ENCODE measurements at places on chromosomes 7 and 10.

GRCh38 chr10:35400595-35401268, 64.4 kb downstream of the CCNY start:
- no peak for DNase-seq

DNA sequence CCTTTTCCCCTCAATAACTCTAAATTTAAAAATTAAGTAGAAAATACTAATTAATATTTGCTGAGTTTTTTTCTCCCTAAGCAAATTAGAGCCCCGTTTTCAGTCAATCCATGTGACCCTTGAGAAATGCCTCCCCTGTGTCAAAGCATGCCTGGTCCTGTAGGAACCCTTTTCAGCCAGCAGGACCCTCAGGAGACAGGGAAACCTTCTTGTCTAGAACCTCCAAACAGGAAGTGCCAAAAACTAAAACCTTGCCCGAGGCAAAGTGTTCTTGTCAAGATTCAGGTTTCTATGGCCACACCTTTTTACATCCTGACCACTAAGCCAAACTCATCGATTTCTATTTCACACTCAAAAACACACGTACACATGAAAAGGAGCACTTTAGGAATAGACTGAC, 60.1 kb upstream of the NFE2L3 start:
- DNase-seq = peak; percentile 42

DNA sequence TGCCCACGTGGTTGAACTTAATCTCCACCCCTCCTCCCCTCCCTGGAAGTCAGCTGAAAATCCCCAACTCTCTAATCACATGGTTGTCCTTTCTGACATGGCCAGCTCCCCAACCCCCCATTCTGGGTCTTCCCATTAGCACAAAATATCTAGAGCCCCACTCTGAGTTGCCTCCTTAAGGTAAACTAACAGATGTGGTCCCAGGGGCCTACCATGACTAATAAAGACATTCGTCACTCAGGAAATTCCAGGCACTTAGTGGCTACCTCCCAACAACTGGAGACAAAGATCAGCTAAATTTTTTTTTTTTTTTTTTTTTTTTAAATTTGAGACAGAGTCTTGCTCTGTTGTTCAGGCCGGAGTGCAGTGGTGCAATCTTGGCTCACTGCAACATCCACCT, 21.1 kb downstream of the CCDC126 start:
- no peak for DNase-seq

DNA sequence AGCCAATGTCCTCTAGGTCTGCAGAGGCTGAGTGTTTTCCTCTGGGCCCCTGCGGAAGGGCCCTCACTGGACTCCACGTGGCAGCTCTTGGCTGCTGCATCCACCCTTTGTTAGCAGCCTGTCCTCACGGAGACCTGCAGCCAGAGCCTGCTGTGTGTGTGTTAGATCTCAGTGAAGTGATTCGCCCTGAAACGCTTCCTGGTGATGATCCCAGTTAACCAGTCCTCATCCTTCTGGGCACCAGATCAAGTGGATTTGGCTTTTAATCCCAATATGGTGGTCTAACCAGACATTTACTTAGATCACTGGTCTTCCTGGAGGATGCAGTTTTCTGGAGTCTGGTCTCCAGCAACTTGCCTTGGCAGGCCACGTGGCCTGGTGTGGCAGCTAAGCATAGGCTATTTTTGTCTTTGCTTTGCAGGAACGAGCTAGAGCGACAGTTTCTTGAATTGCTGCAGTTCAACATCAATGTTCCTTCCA, 39.5 kb upstream of the GJD4 start:
- DNase-seq = no peak

DNA sequence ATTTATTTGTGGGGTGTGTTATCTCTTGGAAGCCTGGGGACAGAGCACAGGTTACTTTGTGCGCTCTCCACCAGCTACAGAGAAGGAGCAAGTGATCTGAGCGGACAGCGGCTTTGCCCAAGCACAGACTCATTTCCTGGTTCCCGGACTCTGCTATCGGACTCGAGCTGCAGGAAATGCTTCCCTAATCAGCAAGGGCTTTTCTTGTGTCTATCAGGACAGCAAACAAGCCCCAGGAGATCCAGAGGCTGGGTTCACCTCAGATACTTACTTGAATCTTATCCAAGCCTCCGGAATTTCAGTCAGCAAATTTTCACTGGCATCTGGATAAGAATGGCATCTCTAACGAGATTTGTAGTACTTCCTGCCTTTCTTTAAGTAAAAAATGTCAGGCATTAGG, 27.8 kb downstream of the MRC1 start:
- peak; percentile 19 for DNase-seq

- DNase-seq = no peak
These were observed 19.4 kb downstream of the MTURN start for GRCh38 chr7:30154111-30154587.

- no peak for DNase-seq
These were observed 25.4 kb downstream of the RBM33 start for GRCh38 chr7:155669717-155670505.

GRCh38 chr7:150828384-150828783, 23.9 kb upstream of the AOC1 start:
- no peak for DNase-seq

- DNase-seq = no peak
These were observed 102.0 kb downstream of the PKD1L1 start for GRCh38 chr7:47846138-47846836.

- DNase-seq = no peak
These were observed 90.0 kb downstream of the NRP1 start for GRCh38 chr10:33244354-33244967.

- no peak for DNase-seq
These were observed 570.2 kb downstream of the PTPRN2 start for GRCh38 chr7:158017111-158018097.

- no peak for DNase-seq
These were observed 2.2 kb downstream of the IRF5 start for GRCh38 chr7:128939861-128940410.

DNA sequence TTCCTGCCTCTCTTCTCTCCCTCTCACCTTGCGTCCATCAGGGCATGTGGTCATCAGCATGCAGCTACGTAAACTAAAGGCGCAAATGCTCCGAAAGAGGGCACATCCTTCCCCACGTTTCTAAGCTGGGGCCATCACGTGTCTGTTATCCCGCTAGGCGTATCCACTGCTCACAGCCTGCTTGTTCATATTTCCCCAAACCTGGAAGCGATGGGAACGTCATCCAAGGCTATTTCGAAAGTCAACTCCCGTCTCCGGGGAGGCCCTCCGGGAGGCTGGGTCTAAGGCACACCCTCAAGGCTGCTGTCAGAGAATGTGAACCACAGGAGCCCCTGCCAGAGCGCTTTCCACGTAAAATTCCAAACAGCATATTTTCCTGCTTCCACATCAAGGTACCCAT, 199.2 kb downstream of the DIP2C start:
- no peak for DNase-seq

DNA sequence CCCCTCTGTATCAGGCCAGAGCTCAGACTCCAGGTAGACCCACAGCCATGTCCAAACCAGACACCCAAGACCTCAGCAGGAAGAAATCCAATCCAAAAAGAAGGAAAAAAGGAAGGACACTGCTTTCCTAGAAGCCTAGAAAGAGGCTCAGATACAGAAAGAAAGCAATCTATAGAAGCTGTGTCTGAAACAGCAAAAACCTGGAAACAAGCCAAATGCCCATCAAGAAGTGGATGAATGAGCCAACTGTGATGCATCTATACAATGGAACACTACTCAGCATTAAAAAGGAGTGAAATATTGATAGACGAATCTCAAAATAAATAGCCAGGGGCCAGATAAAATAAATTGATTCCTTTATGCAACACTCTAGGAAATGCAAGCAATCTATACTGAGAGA, 31.6 kb downstream of the GRB10 start:
- DNase-seq = no peak

- DNase-seq = no peak
These were observed 135.9 kb upstream of the EEPD1 start for GRCh38 chr7:36017111-36017510.

DNA sequence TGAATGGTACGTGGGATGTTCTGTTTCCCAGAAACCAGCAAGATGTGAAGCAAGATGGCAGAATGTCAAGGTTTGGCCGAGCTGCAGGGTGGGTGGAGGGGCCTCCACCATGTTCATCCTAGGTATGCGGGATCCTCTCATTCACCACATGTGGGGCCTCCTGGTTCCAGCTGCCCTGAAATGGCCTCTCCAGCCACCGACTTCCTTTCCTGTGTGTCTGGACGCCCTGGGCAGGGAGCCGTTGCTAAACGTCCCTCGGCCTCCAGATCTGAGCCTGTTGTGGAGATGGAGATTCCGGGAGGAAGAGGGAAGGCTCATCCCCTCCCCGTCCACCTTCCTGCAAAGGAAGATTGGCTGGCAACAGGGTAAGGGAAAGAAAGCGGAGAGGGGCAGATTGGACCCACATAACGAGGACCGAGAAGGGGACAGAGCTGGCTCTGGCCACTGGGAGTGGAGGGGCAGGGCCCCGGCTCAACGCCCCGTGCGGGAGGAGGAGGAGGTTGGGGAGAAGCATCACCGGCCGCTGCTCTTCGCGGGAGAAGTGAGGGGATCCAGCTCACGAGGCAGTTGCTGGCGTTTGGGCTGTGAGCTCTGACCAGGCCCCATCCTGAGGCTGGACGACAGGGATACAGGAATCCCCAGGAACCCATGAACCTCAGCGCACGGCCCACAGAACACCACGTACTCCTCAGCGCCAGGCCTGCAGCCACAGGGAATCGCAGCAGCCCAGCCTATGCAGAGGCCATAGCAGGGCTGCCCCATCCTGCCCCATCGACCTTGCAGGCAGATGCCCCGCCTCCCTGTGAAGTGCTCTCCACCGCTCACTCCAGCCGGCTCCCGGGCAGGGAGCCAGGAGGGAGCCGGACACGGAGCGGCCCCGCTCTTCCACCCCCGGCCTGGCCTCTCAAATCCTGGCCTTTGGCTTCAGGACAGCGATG, 98.3 kb downstream of the FOXL3 start:
- no peak for DNase-seq
